ENCODE measurements at places on chromosomes 1 and 21.
A peak's percentile ranks its signal among the peaks of the same experiment; 100 is the strongest.

DNA sequence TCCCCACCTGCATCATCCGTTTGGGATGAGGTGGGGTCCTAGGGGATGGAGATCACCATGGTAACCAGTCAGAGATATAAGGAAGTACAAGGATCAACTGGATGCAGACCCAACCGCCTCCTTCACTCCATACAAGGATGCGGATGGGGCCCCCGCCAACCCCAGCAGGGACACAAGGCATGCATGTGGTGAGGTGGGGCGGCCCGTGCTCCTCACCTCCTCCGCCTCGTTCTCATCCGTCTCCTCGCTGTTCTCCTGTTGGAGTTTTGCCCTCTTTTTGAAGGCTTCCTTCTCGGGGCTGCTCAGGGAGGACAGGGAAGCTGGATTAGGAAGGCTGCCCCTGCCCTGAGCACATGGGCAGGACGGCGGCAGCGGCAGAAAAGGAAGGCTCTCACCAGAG, 23.8 kb downstream of the KIF21B start:
- no peak for DNase-seq

DNA sequence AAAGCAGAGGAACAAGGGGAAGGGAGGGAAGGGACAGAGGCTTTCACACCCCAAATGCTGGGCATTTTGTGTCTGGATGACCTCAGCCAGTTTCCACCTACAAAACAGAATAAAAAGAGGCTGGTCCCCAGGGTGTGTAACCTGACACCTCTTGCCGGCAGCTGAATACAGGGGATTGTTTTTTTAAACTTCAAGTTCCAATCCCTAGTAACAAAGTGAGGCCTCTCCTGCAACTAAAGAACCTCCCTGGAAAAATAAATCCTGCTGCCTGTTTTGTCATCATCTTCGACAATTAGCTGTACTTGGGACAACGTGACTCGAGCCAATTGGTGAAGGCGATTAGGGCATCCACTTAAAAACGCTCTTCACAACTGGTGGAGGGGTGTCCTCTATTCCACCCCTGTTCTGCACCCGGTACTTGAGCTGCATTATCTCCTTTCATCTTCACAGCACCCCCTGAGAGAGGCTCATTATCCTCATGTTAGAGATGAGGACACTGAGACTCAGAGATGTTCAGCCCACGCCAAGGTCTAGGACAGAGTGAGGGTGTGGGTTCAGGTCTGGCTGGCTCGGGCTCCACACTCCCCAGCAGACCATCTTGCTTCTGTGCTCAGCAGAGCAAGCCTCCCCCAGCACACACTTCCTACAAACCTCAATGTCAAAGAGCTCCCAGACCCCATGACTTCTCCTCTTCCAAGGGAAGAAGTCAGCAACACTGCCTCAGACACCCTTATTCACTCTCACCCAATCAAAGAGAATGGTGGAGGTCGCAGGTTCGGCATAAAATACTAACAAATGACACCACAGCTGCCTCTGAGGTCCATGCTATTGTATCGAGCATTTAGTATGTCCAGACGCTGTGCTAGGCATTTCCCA, 15.2 kb downstream of the ITPKB start:
- peak; percentile 78 for DNase-seq

DNA sequence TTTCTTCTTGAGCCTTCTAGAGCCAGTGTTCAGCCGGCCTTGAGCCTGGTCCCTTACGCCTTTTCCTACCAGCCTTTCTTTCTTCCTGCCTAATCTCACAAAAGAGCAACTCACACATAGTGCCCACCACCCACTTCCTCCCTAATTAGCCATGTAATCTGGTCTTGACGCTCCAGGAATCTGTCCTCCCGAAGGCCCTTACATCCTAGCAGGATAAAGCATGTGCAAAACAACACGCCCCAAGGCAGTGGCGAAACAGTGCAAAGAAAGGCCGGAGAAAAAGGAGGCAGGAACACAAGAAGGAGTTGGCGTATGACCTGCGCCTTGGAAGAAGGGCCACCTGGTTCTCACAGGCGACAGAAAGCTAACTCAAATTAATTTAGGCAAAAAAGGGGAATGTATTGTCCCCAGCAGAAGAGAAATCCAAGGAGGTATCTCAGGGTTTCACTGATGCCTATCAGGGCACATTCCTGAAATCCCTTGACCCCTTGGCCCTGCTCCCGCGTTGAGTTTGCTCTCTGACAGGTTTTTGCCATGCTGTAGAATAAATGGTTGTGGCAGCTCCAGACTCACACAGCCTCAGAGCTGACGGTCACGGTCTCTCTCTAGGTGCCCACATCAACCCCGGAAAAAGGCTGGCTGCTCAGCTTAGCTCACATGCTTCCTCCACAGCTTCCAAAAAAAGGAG, 79.0 kb downstream of the ZNF281 start:
- DNase-seq = no peak

- no peak for DNase-seq
Observed at GRCh38 chr1:225592362-225593025, 60.4 kb downstream of the ENAH start.

DNA sequence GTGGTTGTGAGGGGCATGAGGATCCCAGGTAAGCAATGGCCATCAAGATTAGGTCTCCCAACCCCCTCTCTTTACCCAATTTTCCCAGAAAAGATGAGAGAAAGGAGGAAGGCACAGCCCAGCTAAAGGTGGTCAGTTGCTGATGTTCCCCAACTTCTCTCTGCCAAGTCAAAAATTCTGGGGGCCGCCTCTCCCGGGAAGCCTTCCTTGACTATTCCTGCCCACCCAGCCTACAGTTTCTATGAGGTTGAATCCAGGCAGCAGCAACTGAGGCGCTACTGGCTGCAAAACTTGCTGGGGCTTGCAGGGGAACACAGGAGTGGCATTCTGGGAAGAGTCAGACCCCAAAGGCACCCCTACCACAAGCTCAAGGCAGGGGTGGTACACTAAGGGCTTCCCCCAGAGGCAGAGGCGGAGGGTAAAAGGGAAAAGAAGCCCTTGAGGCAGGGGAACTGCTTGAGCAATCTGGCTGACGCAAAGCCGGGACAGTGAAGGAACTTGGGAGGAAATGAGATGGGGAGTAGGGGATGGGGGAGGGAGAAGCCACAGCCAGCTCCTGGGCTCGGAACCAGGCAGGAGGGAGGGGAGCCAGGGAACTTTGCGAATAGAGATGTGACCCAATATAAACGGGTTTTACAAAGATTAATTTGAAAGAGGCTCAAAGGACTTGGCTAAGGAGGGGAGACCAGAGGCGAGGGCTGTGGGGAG, 31.2 kb downstream of the SDC3 start:
- DNase-seq = no peak

DNA sequence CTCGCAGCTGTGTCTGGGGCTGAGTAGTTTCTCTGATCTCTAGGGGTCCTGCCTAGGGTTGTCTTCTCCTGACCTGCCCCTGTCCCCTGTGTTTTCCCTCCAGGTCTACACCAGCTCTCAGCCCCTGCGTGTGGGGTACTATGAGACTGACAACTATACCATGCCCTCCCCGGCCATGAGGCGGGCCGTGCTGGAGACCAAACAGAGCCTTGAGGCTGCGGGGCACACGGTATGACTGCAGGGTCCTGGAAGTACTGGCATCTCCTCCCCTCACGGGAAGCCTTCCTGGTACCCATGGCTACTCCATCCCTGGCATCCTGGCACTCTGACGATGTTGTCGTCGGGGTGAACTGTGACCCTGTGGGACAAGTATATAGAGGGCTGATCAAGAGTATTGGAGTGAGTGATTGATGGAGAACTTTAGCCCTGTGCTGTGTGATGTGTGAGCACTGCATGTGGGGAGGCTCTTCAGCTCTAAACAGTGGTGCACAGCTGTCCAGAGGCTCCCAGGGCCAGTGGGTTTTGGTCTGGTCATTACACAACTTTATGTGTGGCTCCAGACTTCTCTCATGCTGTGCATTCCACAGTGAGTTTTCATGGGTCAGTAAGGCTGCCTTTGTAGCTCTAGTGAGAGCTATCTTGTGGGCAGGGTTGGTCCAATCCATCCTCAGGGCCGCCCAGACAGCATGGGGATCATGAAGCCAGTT, 14.4 kb downstream of the FAAH start:
- no peak for DNase-seq

GRCh38 chr1:202135221-202135721, 9.3 kb downstream of the ARL8A start:
- peak; percentile 25 for DNase-seq

Measured in NCI-H510A (cell line).